Camera-type eye (tissue), 1 donor: ENCODE measurements at places on chromosomes 5 and 9. TPM values are rescaled to one million over a fixed set of nuclear protein-coding genes. Genes with fewer than 3 reads are reported as not detected.

The ROPN1L gene
- total RNA-seq = 3.6 TPM

The PTPRD gene
- 244 TPM for total RNA-seq

The MEIKIN gene
- total RNA-seq = 0.55 TPM

The PTCH1 gene
- 49.8 TPM for total RNA-seq

The CD274 gene
- total RNA-seq = 1.4 TPM

The SYK gene
- total RNA-seq = 5.9 TPM

The SLC22A4 gene
- 4.0 TPM for total RNA-seq

The OMD gene
- total RNA-seq = 34.4 TPM

The FGFR4 gene
- total RNA-seq = 8.6 TPM

The GABRA1 gene
- 16.5 TPM for total RNA-seq

The CDKN2B-AS1 gene
- 0.77 TPM for total RNA-seq

The SLC28A3 gene
- 0.33 TPM for total RNA-seq

The IL4 gene
- total RNA-seq = not detected

The SPINK4 gene
- not detected for total RNA-seq

The FBXO38 gene
- total RNA-seq = 78.3 TPM

The SPATA24 gene
- 2.8 TPM for total RNA-seq

The BARHL1 gene
- total RNA-seq = not detected

The PTTG1 gene
- 23.8 TPM for total RNA-seq

The CCNJL gene
- total RNA-seq = 10.8 TPM

The LURAP1L gene
- total RNA-seq = 32.5 TPM

The SLC45A2 gene
- 6.4 TPM for total RNA-seq

The ENTPD2 gene
- total RNA-seq = 7.0 TPM

The PCDHGC5 gene
- 6.6 TPM for total RNA-seq

The ZBED3 gene
- 7.3 TPM for total RNA-seq

The ANKRD18B gene
- 3.3 TPM for total RNA-seq

The SLC2A6 gene
- 2.9 TPM for total RNA-seq

The PCDHGA11 gene
- total RNA-seq = 19.0 TPM

The PRRC1 gene
- total RNA-seq = 72.5 TPM

The DELE1 gene
- total RNA-seq = 73.4 TPM

The TICAM2 gene
- 2.4 TPM for total RNA-seq

The CATSPER3 gene
- not detected for total RNA-seq

The EQTN gene
- 1.2 TPM for total RNA-seq

The RIGI gene
- total RNA-seq = 10.2 TPM
